CD4-positive, alpha-beta memory T cell (primary cell): ENCODE measurements at places on chromosomes 1 and 21. TPM values are rescaled to one million over a fixed set of nuclear protein-coding genes. Genes with fewer than 3 reads are reported as not detected.

DNA sequence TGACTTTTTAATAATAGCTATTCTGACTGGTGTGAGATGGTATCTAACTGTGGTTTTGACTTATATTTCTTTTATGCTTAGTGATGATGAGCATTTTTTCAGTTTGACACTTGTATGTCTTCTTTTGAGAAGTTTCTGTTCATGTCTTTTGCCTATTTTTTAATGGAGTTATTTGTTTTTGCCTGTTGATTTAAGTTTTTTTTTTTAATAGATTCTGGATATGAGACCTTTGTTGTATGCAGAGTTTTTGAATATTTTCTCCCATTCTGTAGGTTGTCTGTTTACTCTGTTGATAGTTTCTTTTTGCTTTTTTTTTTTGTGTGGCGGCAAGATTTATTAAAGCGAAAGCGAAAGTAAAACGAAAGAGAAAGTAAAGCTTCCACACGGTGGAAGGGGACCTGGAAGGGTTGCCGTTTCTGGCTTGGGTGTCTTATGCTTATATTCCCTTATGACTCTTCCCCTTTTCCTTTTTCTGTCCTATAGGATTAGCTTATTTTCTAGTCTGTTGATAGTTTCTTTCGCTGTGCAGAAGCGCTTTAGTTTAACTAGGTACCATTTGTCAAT lies 67.6 kb downstream of the TBX19 start:
- DNase-seq, result peak; percentile 49
- peak overlapping the region; percentile 58 for H3K4me3 ChIP-seq
- peaks cover 16% of the 10 kb centered on the region for H3K4me1 ChIP-seq
- peak overlapping the region; percentile 20 for H3K27ac ChIP-seq

DNA sequence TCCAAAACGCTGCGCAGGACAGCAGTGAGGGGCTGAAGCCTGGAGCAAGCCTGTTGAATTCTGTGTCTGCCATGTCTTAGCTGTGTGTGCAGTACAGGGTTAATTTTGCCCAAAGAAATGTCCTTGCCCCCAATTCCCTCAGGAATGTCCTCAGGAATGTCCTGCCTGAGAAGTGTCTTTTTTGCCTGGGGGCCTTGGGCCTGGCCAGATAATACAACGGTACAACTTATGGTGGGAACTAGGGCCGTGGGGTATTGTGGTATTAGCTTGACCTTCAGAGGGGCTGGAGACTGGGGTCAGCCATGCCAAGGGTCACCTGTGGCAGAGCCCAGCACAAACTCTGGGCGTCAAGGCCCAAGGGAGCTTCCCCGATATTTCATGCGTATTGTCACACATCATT lies 107.7 kb downstream of the AJAP1 start:
- H3K36me3 ChIP-seq, result no peaks in the 10 kb centered on the region
- H3K4me3 ChIP-seq, result no peak overlapping the region
- no peaks in the 10 kb centered on the region for H3K27me3 ChIP-seq
- no peak overlapping the region for H3K27ac ChIP-seq
- H3K4me1 ChIP-seq, result no peaks in the 10 kb centered on the region

DNA sequence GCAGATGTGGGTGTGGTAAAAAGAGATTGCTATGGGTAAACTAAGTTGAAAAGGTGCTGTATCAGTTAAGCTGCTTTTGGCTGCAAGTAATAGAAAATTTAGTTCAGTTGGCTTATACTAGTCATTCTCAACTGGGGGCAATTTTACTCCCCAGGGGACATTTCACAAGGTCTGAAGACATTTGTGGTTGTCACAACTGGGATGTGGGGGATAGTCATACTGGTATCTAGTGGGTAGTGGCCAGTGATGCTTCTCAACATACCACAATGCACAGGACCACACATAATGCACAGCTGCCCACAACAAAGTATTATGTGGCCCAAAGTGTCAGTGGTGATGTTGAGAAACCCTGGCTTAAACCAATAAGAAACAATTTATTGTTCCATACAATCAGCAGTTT lies 31.4 kb downstream of the SERTAD4 start:
- H3K27me3 ChIP-seq, result no peaks in the 10 kb centered on the region
- no peak overlapping the region for H3K27ac ChIP-seq
- H3K4me3 ChIP-seq, result no peak overlapping the region
- no peak for DNase-seq
- no peaks in the 10 kb centered on the region for H3K4me1 ChIP-seq

DNA sequence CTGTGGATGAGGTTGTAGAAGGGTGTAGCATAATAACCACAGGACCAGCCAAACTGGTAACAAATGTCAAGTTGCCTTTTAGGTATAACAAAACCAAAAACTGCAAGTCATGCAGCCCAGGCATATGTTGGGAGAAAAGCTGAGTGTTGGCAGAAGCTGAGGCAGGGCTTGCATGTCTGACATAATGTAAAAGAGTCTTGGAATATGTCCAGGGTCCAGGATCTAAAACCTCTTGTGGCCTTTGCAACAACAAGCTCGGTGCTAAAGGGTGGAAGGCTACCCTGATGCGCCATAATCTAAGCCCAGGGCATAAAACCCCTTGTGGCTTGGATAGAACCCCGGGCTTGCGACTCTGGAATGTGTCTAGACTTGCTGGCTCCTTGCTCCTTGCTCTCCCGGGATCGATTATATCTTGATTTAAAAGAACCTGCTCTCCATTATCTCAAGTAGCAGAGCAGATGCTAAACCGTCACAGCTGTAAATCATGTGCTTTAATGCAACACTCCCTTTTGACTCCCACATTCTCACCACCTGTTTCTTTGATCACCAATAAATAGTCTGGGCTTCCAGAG lies 26.5 kb upstream of the SLC35A3 start:
- no peak overlapping the region for H3K4me3 ChIP-seq
- no peaks in the 10 kb centered on the region for H3K4me1 ChIP-seq
- no peak overlapping the region for H3K27ac ChIP-seq
- H3K27me3 ChIP-seq, result no peaks in the 10 kb centered on the region
- no peaks in the 10 kb centered on the region for H3K36me3 ChIP-seq

Gene LINGO4
- 0.36 TPM for total RNA-seq

- no peaks in the 10 kb centered on the region for H3K27me3 ChIP-seq
- H3K4me1 ChIP-seq, result no peaks in the 10 kb centered on the region
- no peak for DNase-seq
- H3K36me3 ChIP-seq, result no peaks in the 10 kb centered on the region
- no peak overlapping the region for H3K27ac ChIP-seq
- no peak overlapping the region for H3K4me3 ChIP-seq
Observed at GRCh38 chr1:74375376-74375775, 137.0 kb downstream of the LRRC53 start.

DNA sequence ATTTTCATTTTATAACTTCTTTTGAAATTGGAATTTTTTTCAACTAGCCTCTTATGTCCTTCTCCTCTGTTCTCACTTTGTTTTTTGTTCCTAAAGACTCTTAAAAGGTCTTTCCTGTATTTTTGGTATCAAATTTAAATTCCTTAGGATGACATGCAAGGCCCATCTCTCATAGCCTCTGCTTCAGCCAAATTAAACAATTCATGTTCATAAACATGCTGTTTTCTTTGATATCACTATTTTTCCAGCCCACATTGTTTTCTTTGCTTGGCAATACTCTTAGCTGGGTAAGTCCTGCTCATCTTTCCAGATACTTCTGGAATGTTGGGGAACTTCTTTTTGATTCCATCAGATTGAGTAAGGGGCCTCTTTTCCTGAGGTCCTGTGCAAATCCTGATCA lies 55.8 kb upstream of the GPR88 start:
- no peaks in the 10 kb centered on the region for H3K27me3 ChIP-seq
- no peaks in the 10 kb centered on the region for H3K4me1 ChIP-seq
- no peak overlapping the region for H3K4me3 ChIP-seq
- no peak overlapping the region for H3K27ac ChIP-seq
- H3K36me3 ChIP-seq, result peaks cover 55% of the 10 kb centered on the region

GRCh38 chr1:202045705-202046104 lies 35.3 kb downstream of the ELF3 start:
- H3K4me3 ChIP-seq, result no peak overlapping the region
- H3K4me1 ChIP-seq, result no peaks in the 10 kb centered on the region
- no peaks in the 10 kb centered on the region for H3K36me3 ChIP-seq
- DNase-seq, result no peak
- H3K27ac ChIP-seq, result no peak overlapping the region
